ENCODE measurements at places on chromosomes 16 and 17.

DNA sequence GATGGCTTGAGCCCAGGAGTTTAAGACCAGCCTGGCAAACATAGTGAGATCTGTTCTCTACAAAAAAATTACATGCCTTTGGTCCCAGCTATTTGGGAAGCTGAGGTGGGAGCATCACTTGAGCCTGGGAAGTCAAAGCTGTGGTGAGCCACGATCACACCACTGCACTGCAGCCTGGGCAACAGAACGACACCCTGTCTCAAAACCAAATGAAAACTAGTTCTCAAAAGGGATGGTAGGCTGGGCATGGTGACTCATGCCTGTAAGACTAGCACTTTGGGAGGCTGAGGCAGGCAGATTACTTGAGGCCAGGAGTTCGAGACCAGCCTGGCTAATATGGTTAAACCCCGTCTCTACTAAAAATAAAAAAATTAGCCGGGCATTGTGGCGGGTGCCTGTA is 31.1 kb downstream of the PPM1D start:
- DNase-seq: no peak

DNA sequence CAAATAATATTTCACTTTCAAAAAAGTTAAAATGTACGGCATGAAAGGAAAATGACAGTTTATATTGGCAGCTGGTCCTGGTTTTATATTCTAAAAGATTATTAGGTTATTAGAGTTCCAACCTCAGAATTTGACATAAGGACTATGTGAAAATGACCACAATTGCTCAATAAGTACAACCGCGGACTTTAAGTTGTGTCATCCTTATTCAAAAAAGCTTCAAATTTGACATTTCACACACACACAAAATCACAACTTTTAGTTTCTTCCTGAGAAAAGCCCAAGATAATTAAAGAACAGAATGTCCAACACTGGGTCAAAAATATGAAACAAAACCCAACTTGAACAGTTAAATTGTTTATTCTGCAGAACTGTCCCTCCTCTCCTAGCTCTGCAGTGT is 133.2 kb upstream of the AXIN2 start:
- DNase-seq: no peak

DNA sequence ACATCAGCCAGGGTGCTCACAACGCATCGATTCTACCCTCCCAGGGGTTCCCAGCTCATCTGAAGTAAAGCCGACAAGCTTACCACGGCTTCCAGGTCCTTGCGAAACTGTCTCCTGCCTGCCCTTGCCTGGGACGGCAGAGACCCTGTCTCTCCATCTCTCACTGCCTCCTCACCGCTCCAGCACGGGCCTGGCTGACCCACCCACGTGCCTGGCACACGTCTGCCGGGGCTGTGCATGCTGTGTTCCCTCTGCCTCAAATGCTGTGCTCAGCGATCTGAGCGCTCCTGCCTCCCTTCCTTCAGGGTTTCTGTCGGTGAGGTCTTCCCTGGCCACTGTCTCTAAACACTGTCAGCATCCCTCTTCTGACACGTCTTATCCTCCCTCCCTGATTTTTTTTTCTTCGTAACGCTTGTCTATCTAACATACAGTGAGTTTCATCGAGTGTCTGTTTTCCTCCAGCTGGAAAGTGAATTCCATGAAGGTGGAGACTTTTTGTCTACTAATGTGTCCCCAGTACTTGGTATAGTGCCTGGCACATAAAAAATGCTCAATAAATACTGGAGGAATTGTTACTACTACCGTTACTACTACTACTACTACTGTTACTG is 208.4 kb downstream of the IRF8 start:
- DNase-seq: no peak

GRCh38 chr17:66520999-66521398 is 218.6 kb downstream of the PRKCA start:
- DNase-seq: no peak

DNA sequence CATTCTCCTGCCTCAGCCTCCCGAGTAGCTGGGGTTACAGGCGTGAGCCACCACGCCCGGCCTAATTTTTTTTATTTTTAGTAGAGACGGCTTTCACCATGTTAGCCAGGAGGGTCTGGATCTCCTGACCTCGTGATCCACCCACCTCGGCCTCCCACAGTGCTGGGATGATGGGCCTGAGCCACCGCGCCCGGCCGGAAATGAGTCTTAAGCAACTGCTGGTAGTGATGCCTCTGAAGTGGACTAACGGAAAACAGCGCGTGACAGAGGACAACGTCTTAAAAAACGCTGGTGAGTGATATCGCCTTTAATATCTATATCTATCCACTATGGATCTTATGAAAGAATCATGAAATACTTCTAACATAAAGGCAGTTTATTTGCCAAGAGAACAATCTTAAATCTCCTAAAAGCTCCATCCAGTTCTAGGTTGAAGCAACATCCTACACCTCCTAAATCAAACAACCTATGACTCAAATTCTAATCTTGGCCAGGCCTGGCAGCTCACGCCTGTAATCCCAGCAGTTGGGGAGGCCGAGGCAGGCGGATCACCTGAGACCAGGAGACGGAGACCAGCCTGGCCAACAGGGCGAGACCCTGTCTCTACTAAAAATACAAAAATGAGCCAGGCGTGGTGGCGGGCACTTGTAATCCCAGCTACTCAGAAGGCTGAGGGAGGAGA is 69.8 kb downstream of the NXN start:
- DNase-seq: no peak

DNA sequence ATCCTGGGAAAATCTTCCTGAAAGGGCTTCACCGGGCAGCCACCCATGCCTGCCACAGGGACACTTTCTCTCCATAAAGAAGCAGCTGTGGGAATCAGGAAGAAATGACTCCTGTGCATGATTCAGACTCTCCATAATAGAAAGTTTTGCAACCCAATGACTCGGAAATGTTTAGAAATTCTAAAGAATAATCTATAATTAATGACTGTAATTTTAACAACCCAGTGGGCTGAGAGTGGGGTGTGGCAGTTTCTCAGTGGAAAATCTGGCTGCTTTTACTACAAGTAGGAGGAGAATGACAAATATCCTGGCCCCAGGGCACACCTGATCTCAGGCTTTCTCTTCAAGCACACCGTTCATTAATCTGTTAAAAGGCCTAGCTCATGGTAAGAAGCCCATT is 25.7 kb downstream of the IRF8 start:
- peak; percentile 37 for DNase-seq

All from kidney glomerular epithelial cell (primary cell).